Cerebellar nuclear complex (tissue), 1 donor: ENCODE measurements at places on chromosomes 11 and 22.
A peak's percentile ranks its signal among the peaks of the same experiment; 100 is the strongest.

DNA sequence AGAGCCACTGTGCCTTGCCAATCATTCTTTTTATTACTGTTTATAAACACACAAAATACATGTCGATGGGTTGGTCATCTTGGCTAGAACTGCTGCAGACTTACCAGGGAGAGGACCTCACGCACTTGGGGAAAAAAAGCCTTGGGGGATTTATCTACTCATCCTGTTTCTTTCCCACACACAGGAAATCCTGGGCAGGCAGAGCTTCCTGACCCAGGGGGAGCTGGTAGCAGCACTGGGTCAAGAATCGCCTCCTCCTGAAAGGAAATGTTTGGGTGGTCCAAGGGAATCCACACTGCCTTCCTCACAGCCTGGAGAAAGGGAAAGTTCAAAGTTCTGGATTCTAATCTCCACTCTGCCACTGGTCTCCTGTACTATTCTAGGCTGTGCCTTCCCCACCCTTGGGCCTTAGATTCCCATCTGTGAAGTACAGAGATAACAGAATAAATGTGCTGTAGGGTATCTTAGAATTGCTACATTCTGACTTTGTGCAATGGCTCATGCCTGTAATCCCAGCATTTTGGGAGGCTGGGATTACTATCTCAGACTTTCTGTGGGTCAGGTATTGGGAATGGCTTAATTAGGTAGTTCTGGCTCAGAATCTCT, 31.2 kb upstream of the SMTN start:
- no peak for DNase-seq

DNA sequence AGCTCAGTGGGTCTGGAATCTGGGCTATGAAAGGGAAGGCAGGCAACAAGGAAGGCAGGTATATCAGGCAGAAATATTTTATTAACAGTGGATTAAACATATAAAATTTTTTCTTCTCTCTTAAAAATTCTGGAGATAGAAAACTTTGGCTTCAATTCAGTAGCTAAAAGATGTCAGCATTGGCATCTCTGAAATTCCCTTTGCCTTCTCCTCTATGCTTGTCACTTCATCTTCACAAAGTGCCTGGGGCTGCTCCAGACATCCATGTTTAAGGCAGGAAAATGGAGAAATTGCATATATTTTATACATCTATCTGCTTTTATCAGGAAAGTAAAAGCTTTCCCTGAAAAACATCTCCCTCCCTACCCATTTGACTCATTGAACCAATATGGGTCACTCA, 894.1 kb upstream of the API5 start:
- no peak for DNase-seq

- no peak for DNase-seq
Measured at GRCh38 chr11:105004021-105004420, 18.9 kb downstream of the CASP5 start.

GRCh38 chr11:73671701-73672100, 25.3 kb downstream of the PLEKHB1 start:
- no peak for DNase-seq

GRCh38 chr11:70473186-70473872, 75.0 kb downstream of the CTTN start:
- no peak for DNase-seq

- DNase-seq, result no peak
Measured at GRCh38 chr11:69376155-69377028, 82.4 kb downstream of the MYEOV start.

DNA sequence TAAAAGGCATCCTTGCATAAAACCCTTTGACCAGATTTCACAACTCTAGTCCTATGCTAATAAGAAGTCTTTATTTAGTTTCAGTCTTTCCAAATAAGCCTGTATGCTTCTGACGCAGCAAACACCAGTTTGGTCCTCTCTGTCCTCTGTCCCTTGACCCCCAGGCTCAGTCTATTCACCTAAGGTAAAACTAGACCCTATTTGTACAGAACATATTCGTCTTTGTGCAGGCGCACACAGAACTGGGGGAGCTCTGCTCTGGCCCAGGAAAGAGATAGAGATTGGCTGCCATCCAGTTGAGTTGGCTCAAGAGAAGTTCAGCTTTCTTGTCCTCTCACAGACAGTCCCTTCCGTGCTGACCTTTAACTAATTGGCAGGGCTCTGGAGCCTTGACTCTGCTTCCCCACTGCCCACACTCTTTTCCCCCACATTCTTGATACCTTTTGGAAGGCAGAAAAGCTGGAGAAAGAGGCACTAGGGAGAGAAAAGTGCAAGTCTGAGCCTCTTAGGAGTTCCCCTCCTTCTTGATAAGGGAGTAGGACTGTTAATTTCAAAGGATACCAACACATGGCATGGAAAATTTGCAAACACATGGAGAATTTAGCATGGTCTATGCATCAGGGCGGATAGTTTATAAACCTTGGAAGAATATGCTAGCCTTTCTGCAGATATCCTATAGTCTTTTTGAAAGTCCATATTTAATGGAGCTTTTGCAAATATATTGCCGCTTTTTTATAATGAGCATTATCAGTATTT, 21.2 kb upstream of the PSMA1 start:
- no peak for DNase-seq

- DNase-seq, result no peak
Measured at GRCh38 chr22:40687706-40688105, 8.4 kb downstream of the MCHR1 start.

- DNase-seq, result peak; percentile 23
Measured at GRCh38 chr22:26330971-26331625, 98.0 kb upstream of the ASPHD2 start.

GRCh38 chr11:119223856-119224255, 17.7 kb downstream of the CBL start:
- no peak for DNase-seq
